Motor neuron (in vitro differentiated cells): ENCODE measurements at places on chromosomes 12 and 14. TPM values are rescaled to one million over a fixed set of nuclear protein-coding genes. Genes with fewer than 3 reads are reported as not detected.

DNA sequence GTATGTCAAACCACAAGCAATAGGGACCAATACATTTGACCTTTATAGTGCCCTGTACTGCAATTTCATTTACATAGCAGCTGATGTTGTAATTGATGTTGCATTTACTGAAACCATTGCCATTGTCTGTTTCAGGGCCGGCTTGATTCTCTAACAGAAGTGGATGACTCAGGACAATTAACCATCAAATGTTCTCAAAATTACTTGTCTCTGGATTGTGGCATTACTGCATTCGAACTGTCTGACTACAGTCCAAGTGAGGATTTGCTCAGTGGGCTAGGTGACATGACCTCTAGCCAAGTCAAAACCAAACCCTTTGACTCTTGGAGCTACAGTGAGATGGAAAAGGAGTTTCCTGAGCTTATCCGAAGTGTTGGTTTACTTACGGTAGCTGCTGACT, 216.0 kb downstream of the AKAP6 start:
- ATAC-seq, result peak; percentile 43

GRCh38 chr14:56490379-56490778, 89.2 kb upstream of the TMEM260 start:
- ATAC-seq, result no peak

Gene ADAMTS20
- not detected in 2 replicates for total RNA-seq

GRCh38 chr12:47020211-47020821, 59.1 kb upstream of the PCED1B start:
- no peak for ATAC-seq

- no peak for ATAC-seq
Observed at GRCh38 chr12:130571089-130571488, 145.0 kb downstream of the RIMBP2 start.

GRCh38 chr12:60863421-60863820, 1267.6 kb downstream of the SLC16A7 start:
- no peak for ATAC-seq

Gene TMBIM6
- 497 and 505 TPM in 2 replicates for total RNA-seq

Gene SLC38A4
- 0.14 and 0.45 TPM in 2 replicates for total RNA-seq

Gene TMEM119
- total RNA-seq, result 0.07 and 0.15 TPM in 2 replicates

DNA sequence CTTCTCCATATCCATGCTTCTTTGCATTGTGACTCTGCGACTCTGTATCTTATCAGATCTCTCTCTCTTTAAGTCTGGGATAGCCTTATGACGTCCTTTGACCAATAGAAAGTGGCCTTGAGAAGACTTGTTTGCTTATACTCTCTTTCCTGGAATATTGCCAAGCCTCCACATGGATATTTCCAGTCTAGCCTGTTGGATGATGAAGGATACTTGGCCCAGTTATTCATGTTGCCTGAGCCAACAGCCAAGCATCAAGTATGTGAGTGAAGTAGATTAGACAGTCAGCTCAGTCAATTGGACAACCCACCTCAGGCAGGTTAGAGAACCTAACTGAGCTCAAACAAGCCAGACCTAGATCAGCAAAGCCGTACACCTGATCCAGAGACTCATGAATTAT, 864.2 kb upstream of the MGAT4C start:
- ATAC-seq, result no peak

Gene IRAK3
- total RNA-seq, result 0.47 and 0.87 TPM in 2 replicates

Gene SART3
- 43.5 and 49.0 TPM in 2 replicates for total RNA-seq

- ATAC-seq, result peak; percentile 71
Observed at GRCh38 chr12:95548056-95548538, 3.2 kb downstream of the USP44 start.

Gene TAS2R8
- total RNA-seq, result 0.43 and 0.74 TPM in 2 replicates

Gene CATSPERB
- total RNA-seq, result 0.50 TPM in 1 of 2 replicates, not detected in the other

GRCh38 chr14:50773632-50774541, 57.1 kb downstream of the NIN start:
- peak; percentile 57 for ATAC-seq

DNA sequence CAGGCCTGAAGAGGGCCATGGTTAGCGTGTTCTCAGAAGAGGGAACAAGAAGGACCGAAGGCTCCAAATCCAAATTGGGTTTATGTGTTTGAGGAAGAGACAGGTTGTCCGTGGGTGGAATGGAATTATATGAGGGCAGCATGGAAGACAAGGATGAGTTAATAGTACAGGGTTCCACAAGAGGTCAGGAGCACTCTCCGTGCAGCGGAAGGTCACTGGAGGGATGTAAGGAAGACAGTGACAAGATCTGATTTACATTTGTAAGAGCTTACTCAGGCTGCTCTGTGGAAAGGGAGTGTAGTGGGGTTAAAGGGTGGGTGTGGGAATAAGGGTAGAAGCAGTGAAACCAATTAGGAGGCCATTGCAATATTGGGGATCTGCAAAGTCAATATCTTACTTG, 97.0 kb downstream of the TPH2 start:
- ATAC-seq, result no peak

DNA sequence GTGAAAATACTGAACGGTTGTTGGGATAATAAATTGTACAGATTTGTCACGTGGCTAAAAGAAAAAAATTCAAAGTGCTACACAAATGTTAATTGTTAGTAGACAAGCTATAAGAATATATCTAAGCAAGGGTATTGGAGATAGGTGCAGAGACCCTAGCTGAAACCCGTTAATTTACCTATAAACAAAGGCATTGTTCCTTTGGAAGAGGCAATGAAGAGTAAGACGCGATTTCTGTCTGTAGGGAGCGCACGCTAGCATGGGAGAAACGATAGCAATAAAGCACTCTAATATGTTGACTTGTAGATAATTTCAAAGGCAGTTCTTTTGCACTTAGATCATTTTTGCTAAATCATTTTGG, 565 bp downstream of the CCDC77 start:
- ATAC-seq, result no peak

DNA sequence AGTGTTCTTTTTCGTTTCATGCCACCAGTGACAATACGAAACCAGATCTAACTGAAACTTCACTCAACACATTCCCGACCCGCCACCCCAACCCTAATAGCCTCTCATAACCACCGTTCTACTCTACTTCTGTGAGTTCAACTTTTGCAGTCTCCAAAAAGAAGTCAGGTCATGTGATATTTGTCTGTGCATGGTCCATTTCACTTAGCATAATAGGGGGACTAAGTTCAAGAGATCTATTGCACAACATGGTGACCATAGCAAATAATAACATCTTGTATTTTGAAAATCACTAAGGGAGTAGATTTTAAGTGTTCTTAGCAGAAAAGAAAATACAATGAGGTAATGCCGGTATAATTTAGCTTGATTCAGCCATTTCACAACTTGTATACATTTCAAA, 376.4 kb downstream of the DIO2 start:
- no peak for ATAC-seq

DNA sequence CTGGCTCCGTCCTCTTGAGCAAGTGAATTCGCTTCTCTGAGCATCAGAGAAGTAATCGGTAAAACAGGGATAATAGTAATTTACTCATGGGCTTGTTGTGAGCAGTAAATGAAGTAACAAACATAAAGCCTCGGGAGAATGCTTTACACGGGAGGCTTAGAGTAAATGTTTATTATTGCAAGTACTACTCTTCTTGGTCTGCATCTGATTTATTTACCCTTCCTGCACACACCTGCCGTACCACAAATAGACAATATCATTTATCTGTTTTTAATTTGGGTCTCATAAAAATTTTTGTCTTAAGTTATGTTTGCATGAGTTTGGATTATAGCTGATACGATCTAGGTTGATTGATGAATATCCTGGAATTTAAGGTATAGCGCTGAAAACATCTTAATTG, 7.8 kb upstream of the COL2A1 start:
- ATAC-seq, result no peak

GRCh38 chr14:75562489-75562888, 15.9 kb upstream of the FLVCR2 start:
- ATAC-seq, result no peak

Gene NEUROD4
- 0.14 TPM in 1 of 2 replicates, not detected in the other for total RNA-seq
